Fibroblast of villous mesenchyme (primary cell): ENCODE measurements at places on chromosomes 11 and 22.

GRCh38 chr11:50278756-50279155, 246.1 kb downstream of the OR4C45 start:
- DNase-seq, result no peak

DNA sequence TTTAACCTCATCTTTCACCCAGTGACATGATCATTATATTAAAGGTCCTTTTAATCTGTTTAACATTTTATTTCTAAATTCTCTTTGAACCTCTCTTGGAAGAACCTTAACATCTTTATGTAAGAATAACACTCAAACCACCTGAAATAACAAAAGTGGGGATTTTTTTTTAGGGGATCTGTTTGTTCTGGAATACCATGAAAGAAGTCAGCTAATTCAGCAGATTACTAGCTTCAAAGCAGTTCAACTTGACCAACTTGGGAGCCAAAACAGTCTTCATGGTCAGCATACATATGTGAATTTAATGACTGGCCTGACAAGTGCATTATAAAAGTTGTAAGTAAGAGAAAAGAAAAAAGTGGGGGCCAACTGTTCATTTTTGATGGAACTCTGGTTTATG, 52.3 kb downstream of the CCDC34 start:
- DNase-seq, result no peak

- DNase-seq, result peak; percentile 29
Observed at GRCh38 chr22:21754523-21754922, 18.9 kb upstream of the YPEL1 start.

DNA sequence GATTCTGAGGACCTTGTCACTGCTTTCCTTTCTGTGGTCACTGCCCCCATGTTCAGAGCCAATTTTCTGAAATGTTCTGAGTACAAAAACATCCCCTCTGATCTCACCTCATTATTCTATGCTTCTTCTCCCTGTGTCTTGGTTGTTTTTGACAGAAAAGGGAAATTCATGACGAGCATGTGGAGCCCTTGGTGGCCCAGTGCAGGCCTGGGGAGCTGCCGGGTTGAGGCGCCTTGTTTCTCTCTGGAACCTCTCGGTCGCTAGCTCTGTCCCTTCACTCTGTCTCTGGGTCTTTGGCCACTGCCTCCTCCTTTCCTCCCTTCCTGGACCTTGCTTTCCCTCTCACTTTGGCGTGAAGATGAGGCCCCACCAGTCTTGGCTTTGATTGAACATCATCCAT, 63.0 kb upstream of the THY1 start:
- no peak for DNase-seq

- DNase-seq, result no peak
Observed at GRCh38 chr11:101929294-101929915, 13.1 kb upstream of the ANGPTL5 start.

DNA sequence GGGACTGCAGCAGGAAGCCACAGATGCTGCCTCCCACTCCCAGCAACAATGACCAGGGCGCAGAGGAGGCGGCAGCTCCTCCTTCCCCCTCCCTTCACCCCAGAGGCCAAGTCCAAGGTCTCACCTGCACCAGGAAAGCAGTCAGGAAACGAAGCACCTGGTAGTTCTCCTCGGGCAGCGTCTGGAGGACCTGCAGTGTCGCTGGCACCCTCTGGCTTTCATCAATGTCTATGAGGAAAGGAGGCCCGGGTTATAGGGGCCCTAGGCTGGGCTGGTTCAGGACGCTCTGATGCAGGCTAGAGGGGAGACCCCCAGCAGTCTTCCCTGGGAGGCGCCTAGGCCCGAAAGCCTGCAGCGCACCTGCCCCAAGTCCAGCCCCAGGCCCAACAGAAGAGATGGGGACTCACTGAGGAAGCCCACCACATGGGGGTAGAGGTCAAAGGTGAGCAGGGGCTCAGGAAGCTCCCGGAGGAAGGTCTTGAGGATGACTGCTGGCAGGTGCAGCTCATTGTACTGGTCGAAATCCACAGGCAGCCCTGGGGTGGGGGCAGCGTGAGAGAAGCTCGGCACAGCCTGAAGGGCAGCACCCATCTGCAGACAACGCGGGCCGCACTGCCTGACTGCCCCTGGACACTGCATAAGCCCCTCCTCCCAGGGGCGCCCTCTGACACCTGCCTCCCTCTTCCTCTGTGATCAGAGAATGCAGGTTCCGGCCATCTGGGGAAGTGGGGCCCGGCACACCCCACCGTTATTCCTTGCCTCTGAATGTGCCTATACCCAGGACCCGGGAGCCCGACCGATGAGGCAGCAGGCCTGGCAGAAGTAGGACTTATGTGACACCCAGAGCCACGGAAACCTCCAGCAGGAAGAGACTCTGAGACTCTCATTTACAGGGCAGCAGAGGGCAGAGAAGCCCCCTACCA, 20.9 kb downstream of the ARHGAP1 start:
- DNase-seq, result no peak

GRCh38 chr11:23556163-23556750, 696.0 kb upstream of the CCDC179 start:
- DNase-seq, result no peak

- DNase-seq, result no peak
Observed at GRCh38 chr22:21657020-21657359, 8.8 kb upstream of the PPIL2 start.

- no peak for DNase-seq
Observed at GRCh38 chr11:95517453-95517852, 272.1 kb downstream of the FAM76B start.

DNA sequence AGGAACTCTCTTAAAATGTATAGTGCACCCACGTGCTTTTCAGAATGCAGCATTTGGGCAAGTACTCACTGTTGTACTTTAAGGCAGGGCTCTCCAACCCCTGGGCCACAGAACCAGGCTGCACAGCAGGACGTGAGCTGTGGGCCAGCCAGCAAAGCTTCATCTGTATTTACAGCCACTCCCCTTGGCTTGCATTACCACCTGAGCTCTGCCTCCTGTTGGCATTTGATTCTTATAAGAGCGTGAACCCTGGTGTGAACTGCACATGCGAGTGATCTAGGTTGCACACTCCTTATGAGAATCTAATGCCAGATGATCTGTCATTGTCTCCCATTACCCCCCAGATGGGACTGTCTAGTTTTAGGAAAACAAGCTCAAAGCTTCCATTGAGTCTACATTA, 3.0 kb downstream of the C11orf58 start:
- no peak for DNase-seq

DNA sequence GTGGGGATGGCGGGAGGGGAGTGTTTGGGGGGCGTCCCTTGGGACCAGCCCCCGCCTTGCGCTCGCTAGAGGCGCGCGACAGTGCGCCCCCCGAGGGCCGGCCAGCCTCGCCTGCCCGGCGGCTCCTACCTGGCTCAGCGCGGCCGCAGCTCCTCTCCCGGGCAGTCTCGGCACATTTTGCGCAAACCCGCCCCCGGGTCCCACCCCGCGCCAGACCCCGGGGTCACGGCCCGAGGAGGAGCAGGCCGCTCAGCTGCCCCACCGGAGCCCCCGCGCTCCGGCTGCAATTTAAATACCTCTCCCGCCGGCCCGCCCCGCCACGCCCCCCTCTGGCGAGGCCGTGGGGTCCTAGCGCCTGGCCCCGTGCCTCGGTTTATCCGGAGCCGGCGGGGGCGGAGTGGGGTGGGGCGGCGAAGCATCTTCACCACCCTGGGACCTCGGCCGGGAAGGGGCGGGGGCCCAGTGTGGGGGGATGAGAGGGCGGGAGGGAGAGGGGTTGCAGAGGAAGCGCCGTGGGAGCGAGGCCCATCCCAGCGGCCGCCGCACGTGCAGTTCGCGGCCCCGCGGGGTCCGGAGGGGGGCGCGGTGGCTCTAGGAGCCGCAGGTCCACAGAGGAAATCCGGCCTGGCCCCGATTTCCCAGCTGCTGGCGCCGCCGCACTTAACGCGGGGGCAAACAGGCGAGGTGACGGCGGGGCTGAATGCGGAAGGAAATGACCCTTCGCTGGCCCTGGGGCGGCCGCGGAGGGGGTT, at the start of gene LRRC32:
LRRC32 (minus strand) TSS at position 263 of the 752 bp plus-strand sequence. CDS start 4,793 bp downstream, outside the sequence.
- no peak for DNase-seq

DNA sequence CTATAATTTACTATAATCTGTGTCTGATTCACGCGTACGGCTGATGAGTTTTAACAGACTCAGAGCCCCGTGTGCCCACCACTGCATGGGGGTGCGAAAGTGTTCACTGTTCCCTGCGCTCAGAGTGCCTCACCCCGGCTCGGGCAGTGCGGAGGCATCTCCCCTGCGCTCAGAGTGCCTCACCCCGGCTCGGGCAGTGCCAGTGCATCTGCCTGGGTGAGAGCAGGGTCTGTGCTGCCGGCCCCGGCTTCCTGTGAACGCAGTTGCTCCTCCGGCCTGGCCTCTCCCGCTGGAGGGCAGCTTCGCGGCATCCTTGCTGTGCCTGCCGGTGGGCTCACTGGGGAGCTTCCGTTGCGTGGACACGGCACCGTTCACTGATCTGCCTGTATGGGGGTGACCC, 14.2 kb downstream of the PTDSS2 start:
- DNase-seq, result no peak

GRCh38 chr11:11848891-11849746, 7.3 kb downstream of the USP47 start:
- DNase-seq, result peak; percentile 76

- no peak for DNase-seq
Observed at GRCh38 chr22:28247667-28248363, 328.8 kb upstream of the PITPNB start.

GRCh38 chr11:73192272-73192671, 25.8 kb upstream of the P2RY2 start:
- no peak for DNase-seq

DNA sequence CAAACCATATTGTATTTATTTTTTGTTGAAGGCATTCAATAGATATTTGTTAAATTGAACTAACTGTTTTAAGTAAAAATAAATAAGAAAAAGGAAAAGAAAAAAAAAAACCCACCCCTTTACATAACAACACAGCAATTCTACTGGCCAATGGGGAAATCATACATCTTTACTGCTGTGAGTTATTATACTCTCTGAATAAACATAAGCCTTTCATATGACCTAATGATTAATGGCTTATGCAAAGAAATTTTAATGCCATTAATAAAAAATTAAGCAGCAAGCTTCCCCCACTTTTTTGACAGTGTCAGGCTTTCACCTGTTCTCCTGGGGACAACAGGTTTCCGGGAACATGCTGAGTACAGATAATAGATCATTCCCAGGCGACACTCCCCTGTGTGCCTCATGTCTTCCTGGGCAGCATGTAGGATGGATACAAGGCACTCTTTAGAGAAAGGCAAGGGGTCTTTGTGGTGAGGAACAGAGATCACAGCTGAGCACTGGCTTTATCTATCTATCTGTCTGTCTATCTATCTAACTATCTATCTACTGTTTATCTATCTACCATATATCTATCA, 676.0 kb downstream of the NTM start:
- no peak for DNase-seq

DNA sequence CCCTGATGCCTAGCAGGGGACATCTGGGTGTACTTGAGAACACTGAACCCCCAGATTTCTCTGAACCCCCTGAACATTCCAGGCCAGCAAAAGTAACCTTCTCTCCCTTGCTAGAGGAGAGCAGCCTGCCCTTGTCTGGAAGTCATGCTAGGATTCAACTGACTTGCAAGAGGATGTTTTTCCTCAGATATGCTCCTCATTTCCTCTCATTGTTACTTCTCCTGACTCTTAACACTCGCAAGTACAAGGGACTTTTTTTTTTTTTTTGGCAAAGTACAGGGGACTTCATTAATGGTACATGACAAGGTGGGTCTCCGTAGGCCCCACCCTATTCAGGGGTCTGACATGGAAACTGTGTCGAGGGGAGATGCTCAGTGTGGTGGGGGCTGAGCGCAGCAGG, 6.3 kb upstream of the MCHR1 start:
- no peak for DNase-seq

GRCh38 chr11:102420547-102420946, 32.0 kb downstream of the TMEM123 start:
- no peak for DNase-seq

DNA sequence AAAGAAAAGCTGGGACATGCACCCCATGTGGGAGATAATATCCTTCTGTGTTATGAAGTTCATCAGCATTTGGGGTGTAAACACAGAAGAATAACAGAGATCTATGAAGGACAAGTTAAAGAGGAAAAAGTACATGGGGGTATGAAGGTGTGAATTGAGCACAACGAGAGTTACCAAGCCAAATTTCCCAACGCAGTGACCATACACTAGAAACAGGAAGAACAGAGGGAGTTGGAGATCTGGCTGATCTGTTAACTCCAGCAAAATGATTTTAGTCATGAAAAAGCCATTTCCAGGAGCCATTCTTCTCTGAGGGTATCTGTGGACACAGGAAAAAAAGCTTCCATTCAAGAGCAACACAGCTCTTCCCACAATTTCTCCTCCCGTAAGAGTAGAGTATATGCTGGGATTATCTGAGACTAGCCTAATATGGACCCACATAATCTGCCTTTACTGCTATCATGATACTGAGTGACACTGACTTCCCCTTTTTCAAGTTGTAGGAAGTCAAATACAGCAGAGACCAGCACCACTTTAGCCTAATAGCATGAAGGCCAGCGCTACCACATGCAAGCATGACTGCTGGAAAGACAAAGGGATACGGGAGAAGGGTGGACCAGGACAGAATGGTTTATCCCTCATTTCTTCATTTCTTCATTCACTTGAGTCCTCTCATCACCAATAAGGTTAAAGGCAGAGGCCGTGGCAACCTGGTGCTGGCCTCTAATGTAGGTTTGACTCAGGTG, 19.6 kb upstream of the OR8D2 start:
- DNase-seq, result no peak

- no peak for DNase-seq
Observed at GRCh38 chr11:78395597-78395996, 22.0 kb downstream of the GAB2 start.

GRCh38 chr11:69650832-69651344, 9.9 kb downstream of the CCND1 start:
- no peak for DNase-seq

DNA sequence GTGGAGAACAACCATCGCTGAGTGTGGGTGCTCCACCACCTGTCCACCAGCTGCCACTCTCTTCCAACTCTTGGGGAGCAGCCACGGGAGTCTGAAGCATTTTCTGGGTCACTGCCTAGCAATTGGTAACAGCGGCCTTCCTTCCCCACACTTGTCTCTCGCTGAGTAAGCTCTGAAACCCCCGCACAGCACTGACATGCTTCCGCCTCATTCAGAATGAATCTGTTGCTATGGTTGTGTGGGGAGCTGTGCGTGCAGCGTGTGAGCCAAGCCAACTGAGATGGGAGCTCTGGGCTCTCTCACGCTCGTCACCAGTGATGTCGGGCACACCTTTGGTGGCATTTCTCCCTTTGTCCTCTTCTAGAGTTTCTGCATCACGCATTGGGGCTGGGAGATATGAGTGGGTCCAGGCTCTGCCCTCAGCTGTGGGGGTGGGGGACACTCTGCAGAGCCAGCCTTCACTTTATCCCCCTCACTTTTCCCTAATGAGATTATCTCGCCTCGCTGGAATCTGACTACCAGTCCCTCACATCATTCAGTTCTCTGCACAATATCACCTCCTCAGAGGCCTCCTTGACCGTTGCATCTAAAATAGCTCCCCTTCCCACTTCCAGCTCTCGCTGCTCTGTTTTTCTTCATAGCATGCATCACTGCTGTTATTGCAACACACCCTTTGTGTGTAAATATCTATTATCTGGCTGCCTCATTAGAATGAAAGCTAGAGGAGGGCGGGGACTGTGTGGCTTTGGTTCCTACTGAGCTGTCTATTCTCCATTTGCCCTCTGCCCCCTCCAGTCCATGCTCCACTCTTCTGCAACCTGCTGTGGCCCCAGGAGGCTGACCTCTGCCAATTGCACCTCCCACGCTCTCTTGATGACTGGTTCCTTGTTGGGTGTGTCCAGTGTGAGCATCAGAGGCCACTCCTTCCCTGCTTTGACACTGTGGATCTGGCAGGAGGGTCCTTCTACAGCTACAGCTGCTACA, 569.9 kb upstream of the CADM1 start:
- no peak for DNase-seq
